Dermis lymphatic vessel endothelial cell (primary cell): ENCODE measurements at places on chromosomes 16 and 17. TPM values are rescaled to one million over a fixed set of nuclear protein-coding genes. Genes with fewer than 3 reads are reported as not detected.

PRAC2 gene
- not detected in 2 replicates for total RNA-seq

SRCIN1 gene
- under 0.01 TPM in 1 of 2 replicates, not detected in the other for total RNA-seq

WNK4 gene
- 0.54 and 1.5 TPM in 2 replicates for total RNA-seq

DNASE1L2 gene
- 0.22 and 0.26 TPM in 2 replicates for total RNA-seq

KRT15 gene
- total RNA-seq, result under 0.01 TPM in 2 replicates

KCNH4 gene
- total RNA-seq, result under 0.01 TPM in 2 replicates

CDH16 gene
- not detected in 2 replicates for total RNA-seq

DECR2 gene
- total RNA-seq, result 10.2 and 13.8 TPM in 2 replicates

TUBB3 gene
- total RNA-seq, result 38.1 and 51.7 TPM in 2 replicates

PAM16 gene
- total RNA-seq, result 15.0 and 16.4 TPM in 2 replicates

MATCAP1 gene
- 4.6 and 8.7 TPM in 2 replicates for total RNA-seq

KRT40 gene
- total RNA-seq, result not detected in 2 replicates

NAGPA gene
- 13.1 and 14.1 TPM in 2 replicates for total RNA-seq

ADAM11 gene
- under 0.01 TPM in 1 of 2 replicates, not detected in the other for total RNA-seq

TMEM204 gene
- 142 and 170 TPM in 2 replicates for total RNA-seq

BHLHA9 gene
- not detected in 2 replicates for total RNA-seq

KRTAP9-8 gene
- total RNA-seq, result not detected in 2 replicates
